Kidney glomerular epithelial cell (primary cell): ENCODE measurements at places on chromosomes 5 and 9.
A peak's percentile ranks its signal among the peaks of the same experiment; 100 is the strongest.

- DNase-seq: peak; percentile 72
Measured at GRCh38 chr9:37215830-37216229, 95.5 kb downstream of the ZCCHC7 start.

- DNase-seq: no peak
Measured at GRCh38 chr9:13744261-13744901, 464.9 kb upstream of the MPDZ start.

DNA sequence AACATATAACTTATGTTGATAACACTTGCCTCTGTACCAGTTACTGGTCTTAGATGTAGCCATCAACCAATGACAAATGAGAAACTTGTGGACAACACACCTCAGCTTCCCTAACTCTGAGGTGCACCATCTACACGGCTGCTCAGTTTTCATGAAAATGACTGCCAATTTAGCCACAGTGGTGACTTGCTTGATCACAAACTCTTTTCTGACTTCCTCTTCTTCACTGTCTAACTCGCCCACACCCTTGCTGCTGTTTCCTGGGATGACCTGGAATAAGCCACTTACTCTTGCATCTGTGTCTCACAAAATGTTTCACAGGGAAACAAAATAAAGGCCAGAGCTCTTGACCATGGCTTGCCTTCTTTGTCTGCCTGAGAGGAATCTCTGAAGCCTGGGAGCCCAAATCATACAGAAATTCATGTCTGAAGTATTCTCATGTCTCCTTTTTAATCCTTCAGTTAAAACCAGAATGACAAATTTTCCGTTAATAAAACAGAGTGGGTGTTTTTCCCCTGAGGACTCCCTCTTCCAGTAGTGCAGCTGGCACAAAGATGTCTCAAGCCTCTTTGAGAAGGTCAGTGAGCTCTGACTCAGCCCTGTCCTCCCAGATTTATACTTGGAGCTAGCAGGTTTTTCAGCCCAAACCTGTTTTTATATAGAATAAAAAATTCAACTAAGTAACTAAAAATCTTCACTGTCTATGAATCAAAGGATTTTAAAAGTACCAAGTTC is 126.5 kb upstream of the PAM start:
- no peak for DNase-seq

DNA sequence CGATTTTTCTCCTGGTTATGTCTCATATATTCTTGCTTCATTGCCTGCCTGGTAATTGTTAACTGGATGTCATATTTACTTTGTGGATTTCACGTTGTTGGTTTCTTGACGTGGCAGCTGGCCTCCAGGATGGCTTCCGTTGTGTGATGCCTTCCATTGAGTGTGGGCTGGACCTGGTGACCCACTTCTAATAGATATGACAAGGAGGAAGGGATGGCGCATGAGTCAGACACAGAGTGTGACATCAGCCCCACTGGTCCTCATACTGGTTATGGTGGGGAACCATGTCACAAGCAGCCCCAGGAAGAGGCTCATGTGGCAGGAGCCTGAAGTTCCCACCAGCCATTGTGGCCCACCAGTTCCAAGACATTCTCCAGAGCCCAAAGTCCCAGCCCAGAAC is 6.4 kb upstream of the PAEP start:
- DNase-seq: no peak

GRCh38 chr5:91359962-91360609 is 23.0 kb downstream of the ARRDC3 start:
- no peak for DNase-seq

DNA sequence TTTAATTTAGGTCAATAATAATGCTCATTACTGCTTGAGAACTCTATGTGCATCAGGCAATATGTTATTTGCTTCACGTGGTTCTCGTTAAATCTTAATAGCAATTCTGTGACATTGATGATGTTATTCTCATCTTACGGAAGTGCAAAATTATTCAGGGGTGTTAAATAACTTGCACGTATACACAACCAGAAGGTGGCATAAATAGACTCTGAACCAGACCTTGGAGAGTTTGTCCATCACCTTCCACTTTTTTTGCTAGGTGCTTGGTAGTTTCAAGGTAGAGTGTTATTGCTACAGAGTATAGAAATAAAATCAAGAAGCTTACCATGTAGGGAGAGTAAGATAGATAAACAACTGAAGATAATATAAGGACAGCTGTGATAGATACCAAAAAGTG is 23.6 kb upstream of the TNFAIP8 start:
- no peak for DNase-seq
